CD4-positive, alpha-beta T cell treated with Interleukin-15 for 4 hours (primary cell): ENCODE measurements at places on chromosomes 4 and X.

DNA sequence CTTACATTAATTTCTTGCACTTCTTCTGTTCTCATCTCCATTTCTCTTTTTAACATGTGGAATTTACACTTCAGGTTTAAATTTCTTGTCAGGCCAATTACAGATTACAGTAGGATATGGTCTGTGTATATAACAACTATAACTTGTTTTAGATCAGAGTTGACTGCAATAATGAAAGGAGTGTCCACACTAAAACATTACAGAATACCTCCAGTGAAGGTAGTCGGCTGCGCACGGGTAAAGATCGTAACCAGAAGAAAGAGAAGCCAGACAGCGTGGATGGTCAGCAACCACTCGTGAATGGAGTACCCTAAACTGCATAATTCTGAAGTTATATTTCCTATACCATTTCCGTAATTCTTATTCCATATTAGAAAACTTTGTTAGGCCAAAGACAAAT, 32.6 kb upstream of the FMR1NB start:
- no peak for DNase-seq

DNA sequence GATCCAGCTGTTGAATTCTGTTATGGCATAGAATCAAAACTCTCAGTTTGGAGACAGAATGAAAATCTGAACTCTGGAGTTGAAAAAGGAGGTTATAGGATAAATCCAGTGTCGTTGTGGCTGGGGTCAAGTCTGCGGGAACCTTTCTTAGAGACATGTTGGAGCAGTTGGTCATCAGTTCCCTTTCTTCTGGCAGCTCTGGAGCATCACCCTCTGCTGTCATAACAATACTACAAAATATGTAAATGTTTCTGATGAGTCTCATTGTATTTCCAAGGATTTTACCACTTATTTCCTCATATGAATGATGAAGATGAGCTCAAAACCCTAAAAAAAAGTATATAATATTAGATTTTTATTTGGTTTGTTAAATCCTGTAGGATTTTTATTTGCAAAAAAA, 7.5 kb downstream of the TLR10 start:
- DNase-seq = no peak

DNA sequence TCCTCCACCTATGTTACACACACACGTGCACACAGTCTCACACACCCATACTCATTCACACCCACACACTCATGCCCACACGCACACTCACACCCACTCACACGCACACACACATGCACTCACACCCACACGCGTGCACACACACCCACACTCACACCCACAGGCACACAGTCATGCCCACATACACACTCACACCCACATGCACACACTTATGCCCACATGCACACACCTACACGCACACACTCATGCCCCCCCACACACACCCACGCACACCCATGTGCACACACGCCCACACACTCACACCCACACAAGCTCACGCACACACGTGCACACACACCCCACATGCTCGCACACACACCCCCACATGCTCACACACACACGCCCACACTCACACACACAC, 140.0 kb downstream of the F11 start:
- DNase-seq = no peak

GRCh38 chr4:41475402-41475801, 62.6 kb upstream of the LIMCH1 start:
- DNase-seq = no peak

- no peak for DNase-seq
Measured at GRCh38 chr4:83262682-83263081, 21.9 kb downstream of the COQ2 start.

DNA sequence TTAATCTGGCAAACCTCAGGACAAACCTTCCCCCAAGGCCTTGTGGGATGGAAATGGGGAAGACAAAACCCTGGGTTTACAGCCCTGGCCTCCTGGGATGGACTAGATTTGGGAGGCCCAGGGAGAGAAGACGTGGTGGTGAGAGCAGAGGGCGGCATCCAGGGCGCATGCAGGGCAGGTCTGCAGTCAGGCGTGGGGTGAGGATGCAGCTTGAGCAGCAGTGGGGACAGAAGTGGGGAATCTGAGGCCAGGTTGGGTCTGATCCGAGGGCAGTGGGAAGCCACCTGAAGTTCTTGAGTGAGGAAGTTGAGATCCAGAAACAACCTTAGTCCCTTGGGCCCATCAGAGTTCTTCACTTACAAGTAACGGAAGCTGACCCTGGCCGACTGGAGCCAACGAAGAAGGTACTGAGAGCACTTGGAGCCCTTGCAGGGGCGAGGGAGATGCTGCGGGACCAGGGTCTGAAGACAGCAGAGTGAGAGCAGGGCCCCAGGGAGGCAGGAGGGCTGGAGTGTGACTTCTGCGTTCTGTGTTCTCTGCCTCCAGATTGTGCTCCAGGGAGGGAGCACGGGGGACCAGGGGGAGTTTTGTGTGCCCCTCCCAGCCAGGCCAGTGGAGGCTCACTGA, 42.0 kb upstream of the GPR78 start:
- no peak for DNase-seq

GRCh38 chrX:17474892-17475291, 99.9 kb downstream of the NHS start:
- no peak for DNase-seq

DNA sequence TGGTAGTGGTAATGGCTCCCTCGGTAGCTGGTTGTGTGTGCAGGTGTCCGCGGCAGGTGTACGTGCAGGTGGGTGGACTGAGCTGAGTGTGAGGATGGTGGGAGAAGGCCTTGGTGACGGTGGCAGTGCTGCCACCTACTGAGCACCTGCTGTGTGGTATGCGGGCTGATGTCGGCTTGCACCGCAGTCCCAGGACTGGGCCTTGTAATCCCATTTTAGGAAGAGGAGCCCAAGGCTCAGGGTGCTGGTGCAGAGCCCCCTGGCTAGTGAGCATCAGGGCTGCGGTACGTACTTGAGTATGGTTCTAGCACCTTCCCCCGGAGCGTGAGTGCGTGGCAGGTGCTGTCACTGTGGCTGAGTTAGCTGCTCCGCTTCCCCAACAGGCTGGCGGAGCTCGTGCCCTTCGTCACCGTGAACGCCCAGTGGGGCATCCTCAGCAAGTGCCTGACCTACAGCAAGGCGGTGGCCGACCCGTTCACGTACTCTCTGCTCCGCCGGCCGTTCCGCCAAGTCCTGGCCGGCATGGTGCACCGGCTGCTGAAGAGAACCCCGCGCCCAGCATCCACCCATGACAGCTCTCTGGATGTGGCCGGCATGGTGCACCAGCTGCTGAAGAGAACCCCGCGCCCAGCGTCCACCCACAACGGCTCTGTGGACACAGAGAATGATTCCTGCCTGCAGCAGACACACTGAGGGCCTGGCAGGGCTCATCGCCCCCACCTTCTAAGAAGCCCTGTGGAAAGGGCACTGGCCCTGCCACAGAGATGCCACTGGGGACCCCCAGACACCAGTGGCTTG, 5.7 kb upstream of the CPZ start:
- no peak for DNase-seq

- no peak for DNase-seq
Measured at GRCh38 chrX:119453202-119453601, 15.0 kb upstream of the SLC25A5 start.

DNA sequence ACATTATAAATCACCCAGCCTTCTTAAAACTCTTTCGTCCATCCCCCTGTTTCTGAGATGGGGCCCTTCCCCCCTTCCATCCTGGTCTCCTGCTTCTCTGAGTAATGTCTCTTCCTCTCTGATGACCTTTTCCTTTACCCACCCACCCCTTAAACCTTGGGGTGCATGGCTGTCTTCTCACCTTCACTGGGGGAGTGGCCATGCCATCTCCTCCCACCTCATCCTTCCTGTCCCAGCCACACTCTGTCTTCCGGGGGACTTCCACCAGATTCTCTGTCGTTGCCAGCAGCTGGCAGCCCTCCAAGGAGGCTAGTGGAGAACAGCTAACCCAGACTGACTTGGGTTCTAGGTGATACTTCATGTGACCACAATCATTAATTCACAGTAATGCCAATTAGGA, 83.2 kb upstream of the SCML1 start:
- peak; percentile 37 for DNase-seq

- no peak for DNase-seq
Measured at GRCh38 chrX:104618106-104618895, 52.3 kb downstream of the IL1RAPL2 start.

- DNase-seq = no peak
Measured at GRCh38 chr4:8615366-8615765, 22.8 kb downstream of the CPZ start.

GRCh38 chrX:97399400-97399799, 515.7 kb downstream of the RPA4 start:
- DNase-seq = no peak

GRCh38 chrX:154037754-154038153, 18.1 kb upstream of the IRAK1 start:
- no peak for DNase-seq

DNA sequence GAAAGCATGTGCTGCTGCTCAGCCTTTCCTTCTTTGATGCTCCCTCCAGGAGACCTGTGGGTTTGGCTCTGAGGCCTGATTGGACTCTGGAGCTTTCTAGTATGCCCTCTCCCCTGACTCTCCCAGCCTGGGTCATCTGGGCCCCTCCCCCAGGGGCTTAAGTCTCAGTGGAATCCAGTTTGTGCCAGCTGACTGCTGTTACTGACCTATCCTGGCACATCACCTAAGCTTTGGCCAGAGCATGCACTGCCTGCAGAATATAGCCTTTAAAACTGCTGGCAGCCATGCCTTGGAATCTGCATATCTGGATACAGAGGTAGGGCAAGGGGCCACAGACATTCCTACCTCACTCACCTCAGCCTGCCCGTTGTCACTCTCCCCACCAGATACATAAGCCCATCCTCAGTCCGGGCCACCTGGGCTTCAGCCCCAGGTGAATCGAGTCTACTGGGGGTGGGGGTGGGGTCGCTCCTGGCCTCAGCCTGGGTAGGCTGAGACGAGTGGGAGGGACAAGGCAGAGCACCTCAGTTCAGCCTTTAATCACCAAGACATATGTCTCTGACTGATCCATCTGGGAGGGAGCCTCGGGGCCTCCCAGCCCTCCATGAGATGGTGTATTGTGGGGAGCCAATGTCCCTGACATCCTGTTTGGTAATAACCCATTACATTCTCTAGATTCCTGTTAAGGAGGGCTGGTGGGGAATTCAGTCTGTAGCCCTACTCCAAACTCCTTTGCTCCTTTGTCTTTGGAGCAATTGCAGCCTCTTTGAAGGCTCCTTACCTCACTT, 61.2 kb downstream of the STARD8 start:
- DNase-seq = no peak

GRCh38 chrX:17160975-17161374, 214.0 kb upstream of the NHS start:
- no peak for DNase-seq

DNA sequence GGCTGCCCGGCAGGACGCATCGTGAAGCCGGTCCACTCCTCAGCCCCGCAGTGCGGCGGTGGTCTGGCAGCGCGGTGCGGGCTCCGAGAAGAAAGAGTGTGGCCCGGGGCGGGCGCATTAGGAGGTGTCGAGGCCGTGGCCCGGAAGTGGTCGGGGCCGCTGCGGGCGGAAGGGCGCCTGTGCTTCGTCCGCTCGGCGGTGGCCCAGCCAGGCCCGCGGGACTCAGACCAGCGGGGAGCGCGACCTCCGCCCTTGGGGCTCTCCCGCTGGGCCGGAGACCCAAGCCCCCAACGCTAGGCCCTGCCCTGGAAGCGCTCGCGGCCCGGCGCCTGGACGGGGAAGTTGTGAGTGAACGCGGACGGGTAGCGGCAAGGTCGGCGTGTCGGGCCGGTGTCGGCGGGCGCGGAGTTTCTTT, 60.0 kb downstream of the HS3ST1 start:
- no peak for DNase-seq

- no peak for DNase-seq
Measured at GRCh38 chr4:142983065-142983464, 137.0 kb upstream of the INPP4B start.

GRCh38 chr4:6150046-6150735, 50.2 kb downstream of the JAKMIP1 start:
- DNase-seq = no peak

DNA sequence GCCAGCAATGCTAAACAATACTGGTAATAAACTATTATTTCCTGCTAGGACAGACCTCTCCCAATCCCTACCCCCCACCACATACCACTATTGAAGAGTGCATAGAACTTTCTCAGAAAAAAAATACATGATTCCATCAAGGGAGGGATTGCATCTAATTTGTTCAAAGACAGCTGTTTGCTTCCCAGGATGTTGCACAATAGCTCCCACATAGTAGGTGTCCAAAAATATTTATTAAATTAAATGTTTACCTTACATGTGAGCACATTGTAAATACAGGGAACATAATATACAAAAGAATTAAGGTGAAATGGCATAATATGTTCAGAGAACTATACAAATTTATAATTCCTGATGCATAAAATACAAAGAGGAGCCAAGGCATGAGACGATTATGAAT, 1111.8 kb upstream of the LCORL start:
- DNase-seq = no peak

GRCh38 chr4:143308377-143308776, 28.3 kb upstream of the GAB1 start:
- DNase-seq = no peak

- no peak for DNase-seq
Measured at GRCh38 chrX:108704839-108705238, 31.5 kb downstream of the IRS4 start.

DNA sequence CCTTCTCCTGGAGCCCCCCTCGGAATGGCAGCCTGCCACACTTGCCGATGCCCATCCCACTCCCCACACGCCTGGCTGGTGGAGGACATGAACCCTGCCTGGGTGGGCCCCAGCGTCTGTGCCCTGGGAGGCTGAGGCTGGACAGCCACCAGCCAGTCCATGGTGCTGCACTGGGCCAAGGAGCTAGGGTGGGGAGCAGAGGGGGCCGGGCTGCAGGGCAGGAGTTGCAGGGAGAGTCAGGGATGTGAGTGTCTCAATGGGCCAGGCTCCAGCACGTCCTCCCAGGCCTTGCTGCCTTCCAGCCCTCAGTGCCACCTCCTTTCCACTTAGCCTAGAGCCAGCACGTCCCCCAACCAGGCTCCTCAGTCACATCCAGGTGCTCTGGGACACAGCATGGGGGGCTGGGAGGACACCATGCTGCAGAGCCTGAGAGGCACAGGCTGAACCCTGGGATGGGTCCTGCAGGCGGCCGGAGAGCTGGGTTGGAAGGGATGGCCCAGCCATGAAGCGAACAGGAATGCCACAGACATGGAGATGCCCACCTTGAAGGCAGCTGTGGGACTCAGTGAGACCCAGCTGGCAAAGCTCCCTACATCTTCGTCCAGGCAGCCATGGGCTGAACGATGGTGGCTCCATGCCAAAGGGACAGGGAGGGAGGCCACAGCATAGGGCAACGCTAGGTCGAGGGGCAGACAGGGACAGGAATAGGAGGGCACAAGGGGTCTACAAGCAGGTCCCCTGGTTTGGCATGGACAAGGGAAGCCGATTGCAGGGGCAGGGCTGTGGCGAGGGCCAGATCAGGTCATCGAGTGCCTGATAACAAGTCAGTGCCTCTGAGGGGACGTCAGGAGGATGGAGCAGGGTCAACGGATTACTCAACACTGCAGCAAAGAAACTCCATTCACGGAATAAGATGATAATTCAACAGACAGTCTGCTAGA, 30.1 kb upstream of the MXD4 start:
- DNase-seq = no peak

- DNase-seq = peak; percentile 72
Measured at GRCh38 chr4:76067652-76068286, 6.7 kb upstream of the ART3 start.

GRCh38 chr4:182454440-182455013, 211.3 kb downstream of the TENM3 start:
- no peak for DNase-seq

- no peak for DNase-seq
Measured at GRCh38 chr4:39502019-39502663, 25.1 kb downstream of the UGDH start.

GRCh38 chr4:162241857-162242256, 78.1 kb upstream of the FSTL5 start:
- DNase-seq = no peak
